ENCODE measurements at places on chromosomes 11 and 22. TPM values are rescaled to one million over a fixed set of nuclear protein-coding genes. Genes with fewer than 3 reads are reported as not detected.
A peak's percentile ranks its signal among the peaks of the same experiment; 100 is the strongest.

DNA sequence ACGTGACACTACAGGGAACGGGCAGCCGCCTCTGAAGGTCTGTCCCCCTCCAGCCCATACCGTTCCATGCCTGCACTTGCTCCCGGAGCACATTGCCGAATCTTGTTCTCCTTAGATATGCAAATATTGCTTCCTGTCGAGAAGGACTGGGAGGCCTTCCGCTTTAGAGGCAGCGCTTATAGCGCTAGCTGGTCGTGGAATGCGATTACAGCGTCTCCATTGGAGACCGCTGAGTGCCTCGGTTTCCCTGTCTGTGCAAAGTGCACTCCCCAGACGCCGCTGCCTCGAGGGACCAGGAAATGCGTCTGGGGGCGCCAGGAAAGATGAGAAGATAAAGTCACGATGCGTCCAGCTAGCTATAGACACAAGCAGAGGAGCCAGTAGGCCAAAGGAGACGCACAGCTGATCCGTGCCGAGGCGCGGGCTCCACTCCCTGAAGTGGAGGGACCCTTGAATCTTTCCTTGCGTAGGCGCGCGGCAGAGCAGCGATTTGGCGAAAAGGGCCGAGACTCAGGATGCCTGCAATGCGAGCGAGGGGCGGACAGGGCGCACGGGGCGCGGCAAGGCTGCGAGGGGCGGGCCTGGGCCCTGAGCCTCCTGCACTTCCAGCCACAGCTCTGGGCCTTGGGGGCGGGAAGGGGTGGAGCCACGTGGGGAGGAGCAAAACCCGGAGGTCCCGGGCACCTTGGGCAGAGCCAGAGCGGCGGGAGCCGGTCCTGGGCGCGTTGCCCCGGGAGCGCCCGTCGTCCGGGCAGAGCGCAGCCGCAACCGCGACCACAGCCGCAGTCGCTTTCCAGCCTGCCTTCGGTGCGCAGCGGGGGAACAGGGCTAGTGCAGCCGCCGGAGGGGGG, at the start of gene RASSF10:
RASSF10 (plus strand) TSS at position 692 of the 851 bp plus-strand sequence. CDS start 261 bp downstream, outside the sequence.
- H3K4me1 ChIP-seq: peaks cover 21% of the 10 kb centered on the region
- no peak within 1 kb of the TSS for H3K27ac ChIP-seq
- peak within 1 kb of the TSS; percentile 21 for H3K4me3 ChIP-seq
- no peaks in the 10 kb centered on the region for H3K36me3 ChIP-seq
- peaks cover 8% of the 10 kb centered on the region for H3K27me3 ChIP-seq
- DNase-seq: peak; percentile 44

Gene SMIM35
- total RNA-seq: not detected

- no peak for DNase-seq
- H3K36me3 ChIP-seq: no peaks in the 10 kb centered on the region
- no peak overlapping the region for H3K4me3 ChIP-seq
- no peak overlapping the region for H3K27ac ChIP-seq
Observed at GRCh38 chr11:69431893-69432738, 49.3 kb upstream of the LINC01488 start.

Gene TMEM151A
- 0.79 TPM for total RNA-seq

Gene CCDC87
- total RNA-seq: 0.28 TPM

GRCh38 chr11:26860091-26860780, 133.7 kb upstream of the FIBIN start:
- DNase-seq: no peak
- H3K27me3 ChIP-seq: no peaks in the 10 kb centered on the region
- H3K27ac ChIP-seq: no peak overlapping the region
- H3K4me3 ChIP-seq: no peak overlapping the region
- no peaks in the 10 kb centered on the region for H3K4me1 ChIP-seq

DNA sequence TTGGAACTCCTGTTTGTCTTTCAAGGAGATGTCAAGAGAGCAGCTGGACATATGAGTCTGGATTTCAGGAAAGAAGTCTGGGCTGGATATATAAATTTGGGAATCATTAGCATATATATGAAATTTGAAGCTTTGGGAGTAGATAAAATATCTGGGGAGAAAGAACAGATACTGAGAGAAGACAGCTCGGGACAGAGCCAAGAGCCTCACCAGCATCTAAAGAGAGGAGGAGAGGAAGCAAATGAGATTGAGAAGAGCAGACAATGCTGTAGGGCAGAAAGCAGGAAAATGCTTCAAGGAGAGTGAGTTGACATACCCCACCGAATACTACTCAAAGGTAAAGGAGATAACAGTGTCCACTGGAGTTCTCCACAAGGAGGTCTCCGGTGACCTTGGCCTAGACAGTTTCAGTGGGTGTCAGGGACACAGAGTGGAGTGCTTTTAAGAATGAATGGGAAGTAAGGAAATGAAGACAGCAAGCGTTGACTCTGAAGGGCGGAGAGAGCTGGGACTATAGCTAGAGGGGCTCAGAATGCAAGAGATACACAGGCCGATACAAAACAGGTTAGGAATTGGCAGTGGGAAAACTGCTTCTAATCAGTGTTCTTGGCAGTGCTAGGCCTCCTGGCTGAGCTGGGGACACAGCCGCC, 862 bp downstream of the APBB1 start:
- no peaks in the 10 kb centered on the region for H3K4me1 ChIP-seq
- no peaks in the 10 kb centered on the region for H3K36me3 ChIP-seq
- no peaks in the 10 kb centered on the region for H3K27me3 ChIP-seq
- DNase-seq: no peak

Gene RIMBP3C
- 0.16 TPM for total RNA-seq

- H3K36me3 ChIP-seq: no peaks in the 10 kb centered on the region
- H3K27me3 ChIP-seq: no peaks in the 10 kb centered on the region
Observed at GRCh38 chr11:29485641-29486040, 531.2 kb downstream of the KCNA4 start.

DNA sequence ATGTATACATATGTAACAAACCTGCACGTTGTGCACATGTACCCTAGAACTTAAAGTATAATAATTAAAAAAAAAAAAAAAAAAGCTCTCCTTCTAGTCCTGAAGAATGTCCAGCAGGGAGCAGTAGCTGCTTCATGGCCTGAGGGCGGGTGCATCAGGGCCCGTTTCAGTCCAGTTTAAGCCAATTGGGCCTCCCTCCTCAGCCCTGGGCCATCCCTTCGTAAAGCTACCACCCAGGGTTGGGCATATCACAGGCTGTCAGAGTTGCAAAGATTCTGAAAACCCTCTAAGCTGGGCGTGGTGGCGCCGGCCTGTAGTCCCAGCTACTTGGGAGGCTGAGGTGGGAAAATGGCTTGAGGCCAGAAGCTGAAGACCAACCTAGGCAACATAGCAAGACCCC, 5.4 kb downstream of the TMPRSS13 start:
- H3K27ac ChIP-seq: no peak overlapping the region
- no peaks in the 10 kb centered on the region for H3K27me3 ChIP-seq
- no peak for DNase-seq

Gene UQCC3
- 3.2 TPM for total RNA-seq

DNA sequence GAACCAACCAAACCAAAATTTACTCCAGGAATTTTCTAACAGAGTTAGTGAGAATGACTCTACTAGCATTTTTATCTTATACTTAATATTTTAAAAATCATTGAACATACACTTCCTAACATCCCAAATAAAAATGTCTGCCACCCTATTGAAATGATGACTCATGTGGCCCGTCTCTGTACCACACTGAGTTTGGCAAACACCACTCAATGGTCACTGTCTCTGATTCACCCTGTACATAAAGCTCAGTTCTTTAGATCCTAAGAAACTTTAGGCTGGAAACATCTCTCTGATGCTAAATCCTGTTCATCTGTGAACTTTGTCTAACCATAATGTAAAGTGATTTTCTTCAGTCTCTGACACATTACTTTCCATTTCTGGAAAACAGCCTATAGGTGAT, 182.0 kb downstream of the CWF19L2 start:
- no peak for DNase-seq
- H3K27me3 ChIP-seq: no peaks in the 10 kb centered on the region
- H3K36me3 ChIP-seq: no peaks in the 10 kb centered on the region
- no peak overlapping the region for H3K4me3 ChIP-seq

- DNase-seq: no peak
- no peaks in the 10 kb centered on the region for H3K27me3 ChIP-seq
- H3K4me3 ChIP-seq: no peak overlapping the region
- H3K4me1 ChIP-seq: no peaks in the 10 kb centered on the region
Observed at GRCh38 chr11:65927904-65928397, 8.7 kb downstream of the DRAP1 start.

Gene MEI1
- 0.67 TPM for total RNA-seq

DNA sequence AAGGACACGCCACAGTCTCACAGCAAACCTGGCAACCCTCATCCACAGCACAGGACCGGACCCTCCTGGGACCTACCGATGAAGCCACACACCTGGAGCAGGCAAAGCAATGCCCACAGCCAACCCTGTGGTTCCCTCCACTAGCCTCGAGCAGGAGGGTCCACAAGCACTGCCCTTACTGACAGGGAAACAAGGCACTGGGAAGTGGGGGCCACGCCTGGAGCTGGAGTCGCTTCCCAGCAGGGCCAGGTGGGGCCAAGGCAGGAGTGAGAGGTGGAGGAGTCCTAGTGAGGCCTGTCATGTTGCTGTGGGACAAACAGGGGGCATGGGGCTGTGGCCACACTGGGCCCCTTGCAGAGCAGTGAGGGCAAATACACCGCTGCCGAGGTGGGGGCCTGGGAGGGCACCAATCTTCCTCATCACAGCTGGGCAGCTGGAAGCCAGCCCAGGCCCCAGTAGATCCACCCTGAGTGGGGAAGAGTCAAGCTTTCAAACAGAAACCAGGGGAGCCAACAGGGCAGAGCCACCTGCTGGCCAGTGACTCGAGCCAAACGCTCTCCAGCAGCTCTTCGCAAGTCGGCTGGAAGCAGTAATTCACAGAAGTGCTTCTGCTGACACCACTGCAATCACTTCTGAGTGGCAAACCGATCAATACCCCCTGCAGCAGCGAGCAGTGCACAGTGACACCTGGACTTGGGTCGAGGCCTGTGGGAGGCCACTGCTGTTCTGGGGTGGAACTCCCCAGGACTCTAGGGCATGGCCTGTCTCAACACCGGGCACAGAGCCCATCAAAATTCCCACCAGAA, 13.7 kb downstream of the SULT4A1 start:
- no peak overlapping the region for H3K4me3 ChIP-seq
- no peak for DNase-seq
- no peaks in the 10 kb centered on the region for H3K27me3 ChIP-seq
- no peaks in the 10 kb centered on the region for H3K36me3 ChIP-seq
- no peaks in the 10 kb centered on the region for H3K4me1 ChIP-seq

Gene MS4A4A
- total RNA-seq: 1.5 TPM

DNA sequence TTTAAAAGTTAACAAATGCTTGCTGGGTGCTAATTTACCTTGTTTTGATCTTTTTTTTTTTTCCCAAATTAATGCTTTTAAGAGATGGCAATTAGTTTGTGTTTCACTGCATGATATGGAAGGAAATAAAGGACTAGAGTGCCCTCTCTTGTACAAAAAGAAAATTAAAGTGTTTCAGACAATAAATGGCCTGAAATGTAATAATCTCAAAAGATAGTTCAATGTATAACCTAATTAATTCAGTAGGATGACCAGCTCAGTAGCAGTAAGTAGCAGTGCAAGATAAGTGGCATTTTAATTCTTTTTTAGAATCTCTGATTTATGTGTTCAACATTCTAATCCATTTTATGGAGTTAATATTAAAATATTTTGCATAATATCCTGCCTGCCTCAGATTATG, 39.9 kb upstream of the MYO18B start:
- no peak overlapping the region for H3K27ac ChIP-seq
- H3K4me1 ChIP-seq: no peaks in the 10 kb centered on the region
- DNase-seq: no peak
- H3K27me3 ChIP-seq: no peaks in the 10 kb centered on the region

DNA sequence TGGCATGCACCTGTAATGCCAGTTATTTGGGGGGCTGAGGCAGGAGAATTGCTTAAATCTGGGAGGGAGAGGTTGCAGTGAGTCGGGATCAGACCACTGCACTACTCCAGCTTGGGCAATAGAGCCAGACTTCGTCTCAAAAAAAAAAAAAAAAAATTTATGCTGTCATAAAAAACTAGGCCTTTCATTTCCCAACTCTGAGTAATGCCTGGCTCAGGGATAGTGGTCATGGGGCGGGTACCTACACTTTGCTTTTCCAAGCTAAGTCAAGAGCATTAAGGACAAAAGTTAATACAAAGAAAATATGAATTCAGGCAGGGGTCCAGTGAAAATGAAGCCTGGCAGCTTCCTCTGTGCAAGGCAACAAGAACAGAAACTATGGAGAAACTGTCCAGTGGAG, 16.3 kb downstream of the CPSF7 start:
- no peak overlapping the region for H3K27ac ChIP-seq
- no peaks in the 10 kb centered on the region for H3K27me3 ChIP-seq
- no peak for DNase-seq
- H3K4me3 ChIP-seq: no peak overlapping the region
- peaks cover 89% of the 10 kb centered on the region for H3K36me3 ChIP-seq

Gene KCTD21
- total RNA-seq: 2.7 TPM

DNA sequence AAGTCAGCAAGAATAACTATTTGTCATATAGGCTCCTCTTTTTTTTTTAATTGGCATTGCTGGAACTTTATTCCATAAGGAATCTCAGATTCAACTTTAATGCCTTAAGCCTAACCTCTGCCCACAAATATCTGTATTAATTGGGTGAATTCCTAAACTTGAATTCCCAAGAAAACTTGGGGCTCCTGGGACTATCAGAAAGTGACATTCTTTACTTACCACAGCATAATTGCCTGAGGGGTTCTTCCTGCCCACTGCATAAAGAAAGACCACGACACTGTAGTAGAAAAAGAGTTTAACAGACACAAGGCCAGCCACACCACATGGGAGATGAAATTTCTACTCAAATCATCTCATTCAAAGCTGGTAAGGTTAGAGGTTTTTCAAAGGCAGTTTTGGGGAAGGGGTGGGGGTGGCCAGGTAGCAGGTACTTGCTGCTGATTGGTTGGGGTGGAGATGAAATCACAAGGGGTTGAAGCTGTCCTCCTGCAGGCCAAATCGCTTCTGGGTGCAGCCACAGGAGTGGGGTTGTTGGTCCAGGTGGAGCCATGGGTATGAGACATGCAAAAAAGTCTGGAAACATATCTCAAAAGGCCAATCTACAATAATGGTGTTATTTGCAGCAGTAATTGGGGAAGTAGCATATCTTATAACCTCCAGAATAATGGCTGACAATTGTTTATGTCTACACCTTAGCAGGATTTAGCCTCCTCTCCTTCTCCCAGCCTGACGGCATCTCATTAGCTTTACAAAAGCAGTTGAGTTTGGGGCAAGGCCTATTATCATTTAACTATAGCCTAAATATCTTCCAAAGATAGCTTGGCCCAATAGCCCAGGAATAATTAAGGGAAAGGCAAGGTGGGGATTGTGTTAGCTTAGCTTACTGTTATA, 4.8 kb upstream of the NLRP10 start:
- H3K4me1 ChIP-seq: no peaks in the 10 kb centered on the region
- no peak for DNase-seq
- no peak overlapping the region for H3K27ac ChIP-seq
- H3K36me3 ChIP-seq: no peaks in the 10 kb centered on the region

Gene PGA5
- 0.52 TPM for total RNA-seq

GRCh38 chr22:18994701-18995326, 58.7 kb upstream of the PRODH start:
- no peaks in the 10 kb centered on the region for H3K36me3 ChIP-seq
- no peak overlapping the region for H3K27ac ChIP-seq
- no peaks in the 10 kb centered on the region for H3K27me3 ChIP-seq
- no peaks in the 10 kb centered on the region for H3K4me1 ChIP-seq

Gene MICALL1
- 18.9 TPM for total RNA-seq

- no peaks in the 10 kb centered on the region for H3K36me3 ChIP-seq
- H3K4me1 ChIP-seq: no peaks in the 10 kb centered on the region
- H3K4me3 ChIP-seq: no peak overlapping the region
- H3K27me3 ChIP-seq: no peaks in the 10 kb centered on the region
Observed at GRCh38 chr11:123135863-123136446, 59.1 kb downstream of the CLMP start.

Gene CENATAC
- 11.8 TPM for total RNA-seq

- H3K4me3 ChIP-seq: no peak overlapping the region
- no peaks in the 10 kb centered on the region for H3K36me3 ChIP-seq
- no peaks in the 10 kb centered on the region for H3K27me3 ChIP-seq
- no peaks in the 10 kb centered on the region for H3K4me1 ChIP-seq
- no peak for DNase-seq
Observed at GRCh38 chr11:69374110-69374945, 80.4 kb downstream of the MYEOV start.
